ENCODE measurements at places on chromosomes 4 and X.

GRCh38 chr4:173513651-173514050 lies 16.4 kb downstream of the HAND2 start:
- DNase-seq = no peak

- no peak for DNase-seq
Observed at GRCh38 chr4:21130606-21131005, 430.3 kb downstream of the PACRGL start.

- no peak for DNase-seq
Observed at GRCh38 chr4:8308856-8309771, 39.6 kb downstream of the HTRA3 start.

- DNase-seq = no peak
Observed at GRCh38 chrX:84322083-84322827, 134.3 kb upstream of the RPS6KA6 start.

- no peak for DNase-seq
Observed at GRCh38 chr4:31908261-31908660, 1188.1 kb downstream of the PCDH7 start.

DNA sequence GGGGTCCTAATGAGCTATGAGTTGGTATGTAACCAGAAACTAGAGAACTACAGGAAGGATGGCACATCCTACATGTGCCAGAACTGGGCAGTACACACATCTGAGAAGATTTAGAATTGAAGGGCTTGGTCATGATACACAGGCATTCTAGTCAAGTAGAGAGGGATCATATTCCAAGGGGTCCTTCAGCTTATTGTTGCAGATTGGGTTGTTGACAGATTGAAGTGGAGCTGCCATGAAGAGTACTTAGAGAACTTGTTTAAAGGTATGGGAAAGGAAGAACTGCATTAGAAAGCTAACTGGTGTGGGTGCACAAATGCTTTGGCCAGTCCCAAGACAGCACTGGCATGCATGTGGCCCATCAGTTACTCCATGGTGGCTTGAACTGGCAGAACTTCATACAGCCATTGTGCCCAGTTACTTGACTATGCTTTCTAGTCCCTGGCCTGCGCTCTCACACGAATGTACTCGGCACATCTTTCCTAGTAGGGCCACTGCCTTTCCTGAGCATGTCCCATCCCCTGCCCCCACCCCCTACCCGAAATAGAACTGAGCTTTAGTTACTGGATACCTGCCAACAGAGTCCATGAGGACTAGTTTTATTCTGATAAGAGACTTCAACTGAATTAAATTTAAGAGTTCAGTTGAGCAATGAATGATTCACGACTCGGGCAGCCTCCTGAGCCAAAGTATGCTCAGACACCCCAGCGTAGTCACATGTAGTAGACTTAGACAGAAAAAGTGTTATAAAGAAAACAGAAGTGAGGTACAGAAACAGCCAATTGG lies 64.0 kb downstream of the CCNG2 start:
- DNase-seq = no peak

- no peak for DNase-seq
Observed at GRCh38 chrX:39690541-39691415, 407.0 kb downstream of the BCOR start.

DNA sequence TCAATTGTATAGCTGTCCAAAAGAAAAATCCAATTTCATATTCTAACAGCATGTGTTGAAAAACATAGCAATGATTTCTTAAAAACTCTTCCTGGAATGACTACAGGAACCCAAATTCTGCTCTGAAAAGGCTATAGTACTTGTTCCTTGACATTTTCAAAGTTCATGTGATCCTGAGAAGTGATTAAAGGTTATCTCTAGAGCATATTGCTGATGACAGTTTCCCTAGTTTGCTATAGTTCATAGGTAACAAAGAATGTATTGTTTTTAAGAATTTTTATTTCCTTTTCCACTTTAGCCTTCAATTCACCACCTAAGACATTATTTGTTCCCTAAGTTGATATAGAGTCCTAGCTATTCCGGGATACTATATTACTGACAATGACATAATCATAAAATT lies 1614.6 kb downstream of the PCDH7 start:
- DNase-seq = no peak

DNA sequence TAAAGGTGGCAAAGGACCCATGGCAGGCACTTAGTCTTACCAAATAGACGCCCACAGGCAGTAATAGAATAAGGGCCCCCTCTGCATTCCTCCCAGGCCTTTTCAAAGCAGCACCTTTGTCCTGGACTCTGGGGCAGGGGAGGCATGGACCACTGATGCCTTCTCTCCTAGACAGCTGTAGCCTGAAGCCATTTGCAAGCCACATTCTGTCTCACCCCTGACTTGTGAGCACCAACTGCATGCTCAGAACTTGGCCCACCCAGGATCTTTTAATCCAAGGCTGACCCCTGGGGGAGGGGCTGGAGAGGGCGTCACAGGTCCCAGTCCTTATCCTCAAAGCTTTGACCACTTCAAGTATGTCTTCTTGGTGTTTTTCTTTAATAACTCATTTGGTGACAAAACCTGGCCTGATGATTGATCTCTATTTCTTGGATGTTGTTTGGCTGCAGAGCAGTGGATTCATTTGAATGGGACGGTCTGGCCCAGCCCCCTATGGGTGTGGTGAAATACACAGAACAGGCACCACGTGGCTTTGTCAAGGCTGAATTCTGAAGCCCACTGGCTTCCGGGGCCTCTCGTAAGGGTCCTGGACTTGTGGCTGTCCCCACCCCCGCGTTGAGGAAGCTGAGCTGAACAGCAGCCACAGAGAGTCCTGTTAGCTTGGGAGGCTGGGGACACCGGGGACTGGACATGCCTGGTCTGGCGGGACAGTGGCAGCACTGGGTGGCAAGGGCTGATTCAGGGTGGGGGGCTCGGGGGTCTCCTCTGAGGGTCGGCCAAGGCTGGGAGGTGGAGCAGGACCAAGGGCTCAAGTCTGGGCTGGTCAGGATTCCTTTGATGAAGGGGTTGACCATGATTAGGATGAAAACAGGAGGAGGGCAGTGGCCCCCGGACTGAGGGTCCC lies 36.6 kb downstream of the ADRA2C start:
- DNase-seq = no peak

GRCh38 chr4:40377512-40378365 lies 42.6 kb downstream of the CHRNA9 start:
- DNase-seq = no peak

- no peak for DNase-seq
Observed at GRCh38 chrX:135345107-135345589, 35.9 kb downstream of the ETDC start.

GRCh38 chr4:85953651-85954018 lies 406.2 kb downstream of the MAPK10 start:
- DNase-seq = no peak

- no peak for DNase-seq
Observed at GRCh38 chr4:155822572-155822971, 43.5 kb downstream of the ASIC5 start.

GRCh38 chrX:118519411-118520215 lies 24.0 kb downstream of the DOCK11 start:
- no peak for DNase-seq

GRCh38 chr4:153426207-153426885 lies 39.8 kb upstream of the TMEM131L start:
- no peak for DNase-seq

DNA sequence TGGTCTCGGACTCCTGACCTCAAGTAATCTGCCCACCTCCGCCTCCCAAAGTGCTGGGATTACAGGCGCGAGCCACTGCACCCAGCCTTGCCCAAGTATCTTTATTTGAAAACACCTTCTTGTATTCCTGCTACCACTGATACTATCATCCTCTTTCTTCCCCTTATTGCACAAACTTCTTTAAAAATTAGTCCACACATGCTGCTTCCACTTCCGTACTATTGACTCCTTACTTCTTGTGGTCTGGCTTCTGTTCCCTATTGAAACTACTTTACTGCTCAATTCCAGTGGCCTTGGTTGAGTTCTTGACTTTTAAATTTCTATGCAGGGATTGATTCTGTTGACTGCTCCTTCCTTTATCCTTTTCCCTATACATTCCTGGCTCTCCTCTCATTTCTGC lies 38.8 kb downstream of the MTM1 start:
- no peak for DNase-seq

DNA sequence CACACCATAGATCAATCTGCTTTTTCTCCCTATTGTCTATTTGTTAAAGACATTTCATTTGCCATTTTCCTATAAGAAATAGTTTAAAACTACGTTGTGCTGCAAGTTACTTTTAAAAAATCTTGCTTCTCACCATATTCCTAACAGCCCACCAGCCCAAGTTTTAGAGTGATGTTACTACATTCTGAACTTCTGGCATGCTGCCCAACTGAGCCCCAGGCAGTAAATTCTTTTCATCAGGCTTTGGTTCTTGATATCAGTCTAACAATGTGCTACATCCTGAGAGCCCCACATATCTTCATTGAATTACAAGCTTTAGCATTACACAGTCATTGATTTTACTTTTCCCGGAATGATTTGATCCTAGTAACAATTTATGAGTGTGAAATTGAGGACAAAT lies 283.8 kb upstream of the IL1RAPL1 start:
- no peak for DNase-seq

Measured in stimulated activated CD8-positive, alpha-beta memory T cell treated with anti-CD3 and anti-CD28 coated beads, Interleukin-12 subunit alpha, Interleukin-12 subunit beta, amount 100 ng/mL, for 1 hour (primary cell).